EH (cell line): ENCODE measurements at places on chromosomes 6 and 20.

GRCh38 chr20:50642288-50642803, 49.0 kb downstream of the RIPOR3 start:
- DNase-seq = peak; percentile 27

- DNase-seq = no peak
Observed at GRCh38 chr6:149628875-149629510, 19.5 kb downstream of the KATNA1 start.

GRCh38 chr20:43702502-43702901, 24.3 kb downstream of the GTSF1L start:
- no peak for DNase-seq

DNA sequence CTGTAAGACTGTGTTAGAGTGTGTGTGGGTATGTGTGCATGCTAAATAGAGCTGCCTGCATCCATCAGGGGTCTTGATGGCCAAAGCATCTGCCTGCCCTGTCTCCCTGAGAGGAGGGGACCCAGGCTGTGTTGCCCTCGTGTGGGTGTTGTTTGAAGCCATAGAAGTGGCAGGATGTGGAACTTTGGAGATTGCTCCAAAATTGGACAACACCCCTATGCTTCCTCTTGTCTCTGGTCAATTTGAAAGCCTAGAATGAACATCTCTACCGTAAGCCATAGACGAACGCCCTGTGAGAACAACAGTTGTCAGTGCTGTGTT, 82.6 kb downstream of the ASXL1 start:
- DNase-seq = no peak

DNA sequence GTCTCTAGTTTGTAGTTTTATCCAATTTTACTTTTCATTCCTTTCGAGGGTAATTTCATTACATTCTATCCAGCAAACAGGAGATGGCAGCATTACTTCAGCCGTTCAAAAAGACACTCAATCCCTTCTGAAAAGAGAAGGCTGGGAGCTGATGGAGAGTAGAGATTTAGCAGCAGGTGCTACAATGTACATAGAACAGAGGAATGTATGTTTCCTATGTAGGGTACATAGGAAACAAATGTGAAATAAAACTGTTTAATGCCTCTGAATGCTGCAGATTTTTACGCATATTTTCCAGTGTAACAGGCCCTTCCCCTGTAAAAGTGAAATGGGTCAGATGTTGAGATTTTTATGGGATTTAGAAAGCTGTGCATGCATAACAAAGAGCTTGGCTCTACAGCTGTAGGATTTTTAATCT, 16.0 kb downstream of the RPS12 start:
- DNase-seq = peak; percentile 29

- DNase-seq = peak; percentile 1
Observed at GRCh38 chr6:95087394-95088097, 489.8 kb upstream of the MANEA start.

DNA sequence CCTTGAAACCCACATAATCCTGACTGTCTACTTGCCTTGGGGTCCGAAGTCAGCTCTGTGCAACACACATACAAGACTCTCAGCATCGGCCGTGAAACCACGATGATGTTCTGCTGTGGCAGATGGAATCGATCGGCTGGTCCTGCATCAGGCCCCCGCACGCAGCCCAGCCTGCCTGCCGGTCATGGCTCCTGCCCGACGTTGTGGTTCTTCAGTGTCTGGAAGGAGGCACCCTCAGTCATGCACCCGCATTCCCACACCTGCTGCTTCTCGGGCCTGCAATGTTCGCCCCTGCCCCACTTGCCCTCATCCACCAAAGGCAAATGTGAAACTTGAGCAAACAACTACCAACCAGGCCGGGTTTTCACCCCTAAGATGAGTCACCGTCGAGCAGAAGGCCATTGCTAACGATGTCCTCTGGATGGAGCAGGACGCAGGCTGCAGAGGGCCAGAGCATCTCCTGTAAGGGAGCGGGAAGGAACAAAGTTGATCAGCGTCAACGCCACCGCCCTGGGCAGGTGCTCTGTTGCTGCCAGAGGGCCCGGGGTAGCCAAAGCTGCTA, 128.9 kb upstream of the PDE10A start:
- DNase-seq = no peak

- no peak for DNase-seq
Observed at GRCh38 chr20:53492212-53492611, 101.4 kb downstream of the ZNF217 start.

GRCh38 chr20:11922561-11922960, 4.9 kb downstream of the BTBD3 start:
- DNase-seq = no peak

- DNase-seq = no peak
Observed at GRCh38 chr20:12942123-12942522, 66.6 kb upstream of the SPTLC3 start.

DNA sequence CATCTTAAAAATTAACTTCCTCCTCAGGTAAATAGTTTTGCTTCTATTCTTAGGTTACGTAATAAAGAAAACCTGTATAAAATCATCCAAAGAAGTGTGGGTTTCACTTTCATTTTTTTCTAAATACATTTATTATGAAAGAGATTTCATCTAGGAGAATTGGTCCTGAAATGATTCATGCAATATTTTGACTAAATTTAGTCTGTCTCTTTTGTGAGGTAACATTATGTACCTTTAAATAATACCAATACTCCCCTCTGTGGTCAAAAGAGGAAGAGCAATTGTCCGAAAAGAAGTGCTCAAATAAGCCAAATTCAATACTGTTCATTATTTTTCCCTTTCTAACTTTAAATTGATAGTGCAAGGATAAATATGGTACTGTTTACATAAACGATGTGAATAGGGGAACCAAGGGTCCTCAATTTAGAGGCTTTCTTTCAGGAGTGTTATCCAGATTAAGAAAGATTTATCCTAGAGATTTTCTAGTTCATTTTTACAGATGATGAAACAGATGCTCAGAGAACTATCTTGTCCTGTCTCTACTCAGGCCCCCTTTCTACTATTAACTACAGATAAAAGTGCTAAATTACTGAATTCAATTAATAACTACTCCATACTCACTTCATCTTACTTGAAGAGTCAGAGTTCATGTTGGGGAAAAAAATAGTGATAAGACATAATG, 26.2 kb downstream of the CYP39A1 start:
- DNase-seq = peak; percentile 27

- peak; percentile 63 for DNase-seq
Observed at GRCh38 chr6:4518506-4518905, 257.7 kb upstream of the CDYL start.

- DNase-seq = peak; percentile 20
Observed at GRCh38 chr6:167031082-167031709, 32.0 kb downstream of the CEP43 start.

DNA sequence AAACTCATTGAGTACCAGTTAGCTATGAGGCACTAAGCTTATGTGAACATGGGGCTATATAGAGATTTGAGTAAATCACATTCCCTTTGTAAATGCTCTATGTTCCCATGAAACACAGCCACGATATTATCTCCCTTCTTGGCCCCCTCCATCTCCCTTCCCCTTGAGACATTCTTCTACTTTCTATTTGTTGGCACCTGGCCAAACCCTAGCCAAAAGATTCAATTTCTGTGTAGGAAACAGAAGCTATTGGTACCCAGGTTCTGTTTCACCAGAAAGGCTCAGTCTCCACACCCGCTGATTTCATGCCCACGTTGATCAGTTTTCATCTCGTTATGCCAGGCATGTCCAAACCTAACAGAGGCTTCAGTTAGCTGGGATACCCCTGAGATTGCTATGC, 145.5 kb upstream of the LAMP5 start:
- DNase-seq = no peak

DNA sequence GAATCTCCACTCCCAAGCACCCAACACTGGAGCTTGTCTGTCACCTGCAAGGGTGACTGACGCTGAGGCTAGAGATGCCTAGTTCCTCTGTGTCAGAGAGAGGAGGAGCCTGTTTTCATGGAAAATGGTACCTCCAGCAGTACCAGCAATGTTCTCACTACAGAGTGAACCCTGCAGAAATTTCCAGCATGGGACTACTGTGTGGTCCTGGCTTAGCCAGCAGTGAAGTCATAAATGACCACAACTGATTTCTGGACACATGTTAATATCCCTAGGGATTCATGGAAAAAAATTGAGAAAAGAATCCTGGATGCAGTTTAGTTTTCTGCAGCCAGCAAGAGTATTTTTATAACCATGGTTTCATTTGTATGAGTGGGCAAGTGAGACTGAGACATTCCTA, 468.1 kb downstream of the CD83 start:
- DNase-seq = no peak

- DNase-seq = no peak
Observed at GRCh38 chr6:33192105-33192646, at the start of gene COL11A2. TSS of gene COL11A2 (minus strand) at chr6:33192467. CDS start at chr6:33192240, 227 bp downstream.

- DNase-seq = peak; percentile 36
Observed at GRCh38 chr6:16168858-16169257, 40.0 kb downstream of the MYLIP start.

- DNase-seq = no peak
Observed at GRCh38 chr6:144660561-144661115, 375.5 kb downstream of the UTRN start.

- DNase-seq = no peak
Observed at GRCh38 chr6:8831366-8832152, 396.2 kb upstream of the SLC35B3 start.

GRCh38 chr20:44489223-44489622, 13.5 kb downstream of the TTPAL start:
- DNase-seq = no peak

- no peak for DNase-seq
Observed at GRCh38 chr6:10603219-10603618, 82.1 kb downstream of the GCNT2 start.

GRCh38 chr6:12608016-12608860, 108.3 kb upstream of the PHACTR1 start:
- DNase-seq = peak; percentile 77

DNA sequence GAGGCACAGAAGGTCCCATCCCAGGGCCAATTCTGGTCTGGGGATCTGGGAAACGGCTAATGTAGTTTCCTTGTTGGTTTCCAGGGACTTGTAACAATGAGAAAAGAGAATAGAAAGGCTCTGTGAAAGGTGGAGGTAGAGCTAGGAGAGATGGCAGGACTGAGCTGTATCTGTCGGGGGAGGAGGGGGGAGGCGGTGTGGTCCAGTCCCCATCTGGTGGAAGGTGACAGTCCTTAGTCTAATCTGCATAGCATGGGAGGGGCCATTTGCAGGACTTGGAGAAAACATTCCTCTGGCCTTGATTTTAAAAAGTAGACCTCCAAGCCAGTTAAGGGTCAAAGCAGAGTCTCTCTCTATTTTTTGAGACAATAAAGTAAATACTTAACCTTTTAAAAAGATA, 137.1 kb downstream of the DNAH8 start:
- DNase-seq = no peak

DNA sequence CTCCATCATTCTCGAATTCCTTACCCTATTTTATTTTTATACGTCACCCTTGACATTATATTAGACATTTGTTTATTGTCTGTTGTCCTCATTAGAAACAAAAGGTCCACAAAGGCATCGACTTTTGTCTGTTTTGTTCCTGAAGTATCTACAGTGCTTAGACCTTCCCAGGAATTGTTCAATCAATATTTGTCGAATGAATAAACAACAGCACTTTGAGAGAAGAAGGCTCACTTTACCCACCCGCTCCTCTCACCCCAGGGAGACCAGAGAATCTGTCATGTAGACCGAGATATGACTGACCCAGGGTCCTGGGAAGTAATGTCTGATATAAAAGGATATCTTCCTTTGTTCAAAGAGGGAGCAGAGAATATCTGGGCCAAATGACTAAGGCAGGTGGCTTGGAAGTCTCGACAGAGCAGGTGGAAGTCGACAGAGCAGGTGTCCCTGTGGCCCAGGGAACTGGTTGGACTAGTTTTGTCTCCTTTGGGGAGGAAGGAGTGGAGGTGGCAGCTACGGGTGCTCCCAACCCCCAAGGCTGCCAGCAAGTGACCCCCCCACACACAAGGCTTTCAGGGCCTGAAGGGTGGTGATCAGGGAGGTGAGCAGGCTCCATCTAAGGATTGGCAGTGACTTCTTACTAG, 14.8 kb upstream of the CHMP4B start:
- DNase-seq = no peak

- no peak for DNase-seq
Observed at GRCh38 chr6:89530982-89531381, 98.0 kb downstream of the ANKRD6 start.

- DNase-seq = no peak
Observed at GRCh38 chr6:166751051-166751595, 124.1 kb upstream of the RPS6KA2 start.

DNA sequence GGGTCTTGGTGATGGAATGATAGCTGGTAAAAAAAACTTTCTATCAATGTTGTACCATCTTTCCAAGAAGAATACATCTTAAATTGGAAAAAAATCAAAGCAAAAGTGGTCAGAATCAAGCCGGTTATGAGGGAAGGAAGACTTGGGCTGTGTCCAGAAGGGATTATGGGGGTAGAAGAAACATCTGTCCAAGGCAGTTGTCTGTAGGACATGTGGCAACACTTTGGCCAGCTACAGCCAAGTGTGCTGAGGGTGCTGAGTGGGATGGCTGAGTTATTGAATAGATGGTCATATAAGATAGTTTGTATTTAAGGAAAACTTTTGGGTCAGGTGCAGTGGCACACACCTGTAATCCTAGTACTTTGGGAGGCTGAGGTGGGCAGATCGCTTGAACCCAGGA, 38.4 kb downstream of the INSM1 start:
- no peak for DNase-seq

- DNase-seq = peak; percentile 51
Observed at GRCh38 chr6:56649782-56650181, 7.1 kb upstream of the DST start.

- DNase-seq = no peak
Observed at GRCh38 chr20:59693587-59693986, 89.2 kb downstream of the PHACTR3 start.

DNA sequence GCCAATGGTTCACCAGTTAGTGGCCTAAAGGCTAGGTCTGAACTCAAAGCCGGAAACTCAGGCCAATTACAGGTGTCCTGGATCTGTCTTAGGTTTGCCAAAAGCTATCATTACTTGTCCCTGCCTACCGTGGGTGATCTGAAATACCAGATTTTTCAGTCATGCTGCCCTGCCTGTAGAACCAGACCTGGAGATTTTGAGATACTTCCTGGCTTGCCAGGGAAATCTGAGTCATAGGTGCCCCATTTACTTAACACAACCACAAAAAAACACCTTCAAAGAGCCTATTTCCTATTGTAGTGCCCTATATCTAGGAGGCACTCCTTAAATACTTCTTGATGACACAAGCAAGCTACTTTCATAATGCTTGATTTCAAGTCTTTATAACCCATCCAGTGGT, 13.9 kb upstream of the RANBP9 start:
- peak; percentile 7 for DNase-seq

- DNase-seq = peak; percentile 19
Observed at GRCh38 chr6:118494091-118494490, 54.0 kb upstream of the PLN start.

DNA sequence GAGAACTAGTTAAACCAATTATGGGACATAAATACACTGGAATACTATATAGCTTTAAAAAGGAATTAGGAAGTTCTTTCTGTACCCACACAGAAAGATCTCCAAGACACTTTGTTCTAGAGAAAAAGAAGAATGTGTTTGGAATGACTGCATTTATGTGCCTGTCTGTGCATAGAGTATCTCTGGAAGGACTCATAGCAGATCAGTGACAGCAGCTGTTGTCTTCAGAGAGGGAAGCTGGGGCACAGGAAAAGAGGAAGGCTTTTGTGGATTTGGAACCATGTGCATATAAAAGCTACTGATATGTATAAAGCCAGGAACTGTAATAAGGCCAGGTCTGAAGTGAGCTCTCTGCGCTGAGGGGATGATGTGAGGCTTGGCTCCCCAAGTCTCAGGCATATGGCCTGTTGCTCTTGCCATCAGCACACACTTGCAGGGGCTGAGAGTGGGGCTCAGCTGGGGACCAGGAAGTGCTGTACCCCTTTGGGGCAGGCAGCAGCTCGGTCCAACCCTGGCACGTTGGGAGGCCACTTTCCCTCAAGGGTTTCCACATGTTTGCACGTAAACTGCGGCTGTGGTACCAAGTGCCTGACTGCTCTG, 31.8 kb upstream of the CCDC167 start:
- DNase-seq = peak; percentile 29
